ENCODE measurements at places on chromosomes 7 and 10.

DNA sequence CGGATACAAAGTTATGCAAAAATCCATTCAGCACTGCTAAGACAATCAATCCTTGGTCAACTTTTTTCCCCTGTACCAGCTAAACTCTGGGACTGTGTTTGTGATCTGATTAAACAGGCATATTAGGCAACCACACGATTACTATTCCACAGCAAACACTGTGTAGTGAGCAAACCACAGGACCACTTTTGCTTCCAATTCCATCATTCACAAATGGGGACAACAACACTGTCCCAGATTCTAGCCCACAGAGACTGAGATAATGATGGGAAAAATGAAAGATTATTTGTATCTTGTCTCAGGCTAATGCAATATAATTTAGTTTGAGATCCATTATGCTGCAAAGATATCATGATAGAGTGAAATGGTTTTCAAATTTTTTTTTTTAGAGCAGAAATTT is 163.7 kb upstream of the AOAH start:
- no peak for DNase-seq

DNA sequence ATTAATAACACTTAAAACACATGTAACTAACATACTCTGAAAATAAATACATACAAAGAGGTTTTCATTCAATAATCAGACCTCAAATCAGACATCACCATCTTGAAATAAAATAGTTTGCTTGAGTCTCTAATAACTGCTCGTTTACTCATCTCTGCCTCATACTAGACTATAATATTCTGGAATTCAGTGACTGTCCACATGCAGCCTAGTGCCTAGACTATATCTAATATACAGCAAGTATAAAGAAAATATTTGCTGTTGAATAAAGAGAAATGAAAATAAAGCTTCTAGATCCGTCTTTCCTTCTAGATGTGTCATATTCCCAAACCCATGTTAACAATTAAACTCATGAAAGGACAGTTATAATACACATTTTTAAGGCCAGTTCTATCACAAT is 236.3 kb upstream of the LRRN3 start:
- DNase-seq: no peak

DNA sequence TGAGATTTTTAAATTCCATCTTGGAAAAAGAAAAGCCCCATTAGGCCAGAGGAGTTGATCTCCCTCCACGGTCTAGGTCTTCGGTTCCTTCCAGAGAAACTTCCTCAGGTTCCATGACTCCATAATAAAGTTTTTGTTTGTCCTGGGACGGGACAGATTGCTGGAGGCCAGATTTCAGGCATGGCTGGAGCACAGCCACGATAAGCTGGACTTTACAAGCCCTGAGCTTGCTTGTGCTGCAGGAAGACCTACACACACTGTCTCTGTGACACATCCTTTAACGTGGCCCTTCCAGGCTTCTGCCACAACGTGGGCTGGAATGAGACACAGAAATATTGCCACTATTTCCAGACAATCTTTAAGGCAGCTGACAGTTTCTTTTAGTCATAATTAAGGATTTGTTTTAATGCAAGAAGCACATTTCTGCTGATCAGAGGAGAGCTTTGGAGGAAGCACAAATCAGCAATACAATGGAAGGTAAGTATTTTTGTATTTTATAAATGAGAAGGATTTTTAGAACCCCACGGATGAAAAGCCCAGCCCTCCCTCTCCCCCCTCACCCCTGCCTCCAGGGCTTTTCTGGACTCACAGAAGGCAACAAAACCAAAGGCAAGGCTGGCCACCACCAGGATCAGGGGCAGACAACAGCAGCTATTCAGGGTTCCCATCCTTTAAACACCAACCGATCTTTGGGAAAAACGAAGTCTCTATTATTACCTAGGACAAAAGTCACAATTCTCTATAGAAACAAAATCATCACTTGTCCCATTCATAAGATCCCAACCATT is 6.5 kb downstream of the CTBP2 start:
- DNase-seq: no peak

GRCh38 chr7:46226860-46227259 is 305.8 kb upstream of the IGFBP3 start:
- DNase-seq: no peak

DNA sequence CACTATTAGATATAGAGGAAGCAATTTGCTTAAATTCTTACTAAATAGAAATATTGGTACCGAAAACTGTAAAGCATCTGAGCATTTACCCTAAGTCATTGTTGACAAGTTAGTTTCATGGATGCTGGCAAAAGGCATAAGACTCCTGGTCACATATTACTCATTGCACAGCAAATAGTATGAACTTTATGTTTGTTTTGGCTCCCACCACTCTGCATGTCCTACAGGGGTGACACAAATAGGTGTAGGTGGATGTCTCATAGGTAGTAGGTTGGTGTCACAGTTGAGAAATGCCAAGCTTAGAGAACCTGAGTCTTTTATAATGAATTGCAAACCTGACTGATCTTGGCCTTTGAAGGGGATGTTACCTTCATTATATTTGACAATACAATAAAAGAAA is 199.6 kb upstream of the SEMA3D start:
- DNase-seq: no peak
